ENCODE measurements at places on chromosomes 3 and 15. TPM values are rescaled to one million over a fixed set of nuclear protein-coding genes. Genes with fewer than 3 reads are reported as not detected.

Gene CHRFAM7A
- not detected for total RNA-seq

Gene GOLGA8S
- under 0.01 TPM for total RNA-seq

Gene CEMIP
- total RNA-seq, result 51.9 TPM

Gene GOLGA8T
- total RNA-seq, result not detected

Gene TMCO5A
- not detected for total RNA-seq

Gene SEMA3G
- total RNA-seq, result not detected

Gene SOX14
- not detected for total RNA-seq

Gene C2CD4B
- not detected for total RNA-seq

Gene SEMA6D
- total RNA-seq, result 18.3 TPM

Gene OXTR
- 56.1 TPM for total RNA-seq

Gene AADAC
- total RNA-seq, result not detected

Gene RPP25
- under 0.01 TPM for total RNA-seq

Gene FAM3D
- total RNA-seq, result not detected

Gene GP9
- not detected for total RNA-seq

Gene IL5RA
- total RNA-seq, result not detected

Gene KCNMB2
- total RNA-seq, result not detected

Gene A4GNT
- not detected for total RNA-seq

Gene CASR
- not detected for total RNA-seq

Gene PLA2G4D
- not detected for total RNA-seq

Gene RAB11A
- 376 TPM for total RNA-seq

Gene GCSAM
- total RNA-seq, result not detected

Gene DIS3L
- total RNA-seq, result 12.2 TPM

Gene CX3CR1
- not detected for total RNA-seq

Gene CPNE4
- not detected for total RNA-seq

Gene RGMA
- total RNA-seq, result 0.18 TPM

Gene POPDC2
- total RNA-seq, result under 0.01 TPM

Gene RBMS3
- total RNA-seq, result 127 TPM

Gene TRANK1
- 8.9 TPM for total RNA-seq

Gene FRMD5
- 5.4 TPM for total RNA-seq

Gene CRABP1
- total RNA-seq, result not detected

Gene XCR1
- total RNA-seq, result not detected

Gene PRR20G
- total RNA-seq, result not detected

All from IMR-90 (cell line).